GM12892 (cell line): ENCODE measurements at places on chromosomes 4 and X.

- no peak for DNase-seq
Observed at GRCh38 chr4:158622251-158622650, 49.4 kb downstream of the C4orf46 start.

- no peak for DNase-seq
Observed at GRCh38 chr4:152304220-152304619, 231.7 kb downstream of the FBXW7 start.

- no peak for DNase-seq
Observed at GRCh38 chrX:71214604-71215337, 8.3 kb upstream of the GJB1 start.

DNA sequence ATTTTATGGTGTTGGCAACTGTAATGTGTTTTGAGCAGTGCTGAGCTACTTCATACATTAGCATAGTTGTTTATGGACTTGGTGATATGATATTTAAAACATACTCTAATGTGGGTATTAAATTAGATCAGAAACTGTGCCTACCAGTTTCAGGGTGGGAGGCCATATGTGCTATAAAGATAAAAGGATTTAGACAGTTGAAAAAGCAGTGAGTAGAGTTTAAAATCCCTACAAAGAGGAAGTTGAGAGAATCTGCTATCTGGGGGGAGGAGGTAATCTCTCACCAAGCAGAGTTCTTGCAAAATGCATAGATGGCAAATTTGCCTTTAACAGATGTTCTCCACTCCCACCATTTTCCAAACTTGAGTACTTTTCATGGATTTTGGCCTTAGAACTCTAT is 154.5 kb downstream of the SPOCK3 start:
- no peak for DNase-seq

- DNase-seq, result peak; percentile 25
Observed at GRCh38 chrX:38805432-38806389, 4.5 kb downstream of the MID1IP1 start.

GRCh38 chr4:78220283-78220682 is 163.2 kb downstream of the FRAS1 start:
- no peak for DNase-seq

GRCh38 chrX:17595456-17596035 is 141.7 kb upstream of the SCML1 start:
- DNase-seq, result no peak

GRCh38 chr4:140867356-140867755 is 111.2 kb upstream of the TBC1D9 start:
- no peak for DNase-seq

- peak; percentile 1 for DNase-seq
Observed at GRCh38 chr4:112604589-112604988, 32.1 kb downstream of the ZGRF1 start.

GRCh38 chr4:107736924-107737448 is 17.0 kb upstream of the PAPSS1 start:
- DNase-seq, result no peak

- no peak for DNase-seq
Observed at GRCh38 chrX:29044423-29045184, 457.4 kb downstream of the IL1RAPL1 start.
